ENCODE measurements at places on chromosomes 4 and X. TPM values are rescaled to one million over a fixed set of nuclear protein-coding genes. Genes with fewer than 3 reads are reported as not detected.

- no peak for DNase-seq
Observed at GRCh38 chr4:6710282-6710681, 617 bp upstream of the MRFAP1L1 start.

DNA sequence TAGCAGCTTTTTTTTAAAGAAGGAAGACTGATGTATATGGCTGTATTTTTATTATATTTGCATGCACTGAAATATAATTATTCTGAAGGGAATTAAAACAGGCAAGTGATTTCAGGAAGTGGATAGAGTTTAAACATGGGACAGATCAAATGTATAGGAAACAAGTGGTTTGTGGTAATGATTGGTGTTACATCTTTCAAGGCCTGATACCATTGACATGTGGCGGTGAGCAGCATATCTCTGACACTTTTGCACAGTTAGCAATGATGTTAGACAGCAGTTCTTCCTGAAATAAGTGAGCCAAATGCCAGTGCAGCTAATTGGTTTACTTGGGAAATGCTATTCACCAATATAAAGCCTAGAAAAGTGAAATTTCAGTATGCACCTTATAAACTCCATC, 272.1 kb downstream of the RPA4 start:
- DNase-seq = no peak

Gene CT45A8
- total RNA-seq = not detected

DNA sequence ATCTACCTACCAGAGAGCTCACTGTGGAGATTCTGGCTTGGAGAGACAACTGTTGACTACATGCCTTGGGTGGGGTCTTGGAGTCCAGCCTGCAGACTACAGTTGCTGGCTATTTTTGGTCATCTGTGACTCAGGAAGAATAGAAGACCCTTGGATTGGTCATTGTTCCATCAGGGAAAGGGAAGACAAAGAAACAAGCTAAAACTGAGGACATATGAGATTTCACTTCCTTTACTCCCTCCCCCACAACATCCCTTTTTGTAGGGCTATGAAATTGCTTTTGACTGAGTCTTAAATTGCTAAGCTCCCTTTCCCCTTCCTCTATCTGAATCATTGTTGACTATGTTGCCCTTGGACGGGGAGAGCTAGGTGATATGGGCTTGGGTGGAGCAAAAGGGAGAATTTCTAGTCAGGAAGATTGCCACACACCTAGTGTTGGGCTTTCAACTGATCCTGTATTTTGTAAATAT, 11.7 kb downstream of the MSN start:
- DNase-seq = no peak

Gene ERVMER34-1
- not detected for total RNA-seq

DNA sequence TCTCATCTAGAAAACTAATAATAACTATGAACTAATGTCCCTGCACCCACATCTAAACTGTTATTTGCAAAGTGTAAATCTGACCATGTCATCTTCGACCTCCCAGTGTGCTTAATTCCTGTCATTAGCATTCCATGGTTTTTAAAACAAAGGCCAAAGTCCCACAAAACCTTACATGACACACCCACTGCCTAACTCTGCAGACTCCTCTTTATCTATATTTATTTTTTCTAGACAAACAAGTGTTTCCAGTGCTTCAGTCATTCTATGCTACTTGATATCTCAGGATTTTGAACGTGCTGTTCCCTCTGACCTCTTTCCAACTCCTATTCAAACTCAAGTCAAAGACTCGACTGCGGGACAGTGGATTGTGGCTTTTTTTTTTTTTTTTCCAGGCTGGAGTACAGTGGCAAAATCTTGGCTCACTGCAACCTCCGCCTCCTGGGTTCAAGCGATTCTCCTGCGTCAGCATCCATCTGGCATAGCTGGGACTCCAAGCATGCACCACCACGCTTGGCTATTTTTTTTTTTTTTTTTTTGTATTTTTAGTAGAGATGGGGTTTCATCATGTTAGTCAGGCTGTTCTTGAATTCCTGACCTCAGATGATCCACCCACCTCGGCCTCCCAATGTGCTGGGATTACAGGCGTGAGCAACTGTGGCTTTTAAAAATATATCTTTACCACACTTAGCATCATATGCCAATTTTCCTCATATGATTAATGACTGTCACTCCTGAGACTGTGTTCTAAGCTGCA, 1511.0 kb downstream of the ARAP2 start:
- DNase-seq = no peak

Gene CRLF2
- not detected for total RNA-seq

- no peak for DNase-seq
Observed at GRCh38 chr4:29336861-29337260, 1383.3 kb upstream of the PCDH7 start.

- DNase-seq = no peak
Observed at GRCh38 chr4:136156947-136157346, 1375.3 kb downstream of the PCDH18 start.

DNA sequence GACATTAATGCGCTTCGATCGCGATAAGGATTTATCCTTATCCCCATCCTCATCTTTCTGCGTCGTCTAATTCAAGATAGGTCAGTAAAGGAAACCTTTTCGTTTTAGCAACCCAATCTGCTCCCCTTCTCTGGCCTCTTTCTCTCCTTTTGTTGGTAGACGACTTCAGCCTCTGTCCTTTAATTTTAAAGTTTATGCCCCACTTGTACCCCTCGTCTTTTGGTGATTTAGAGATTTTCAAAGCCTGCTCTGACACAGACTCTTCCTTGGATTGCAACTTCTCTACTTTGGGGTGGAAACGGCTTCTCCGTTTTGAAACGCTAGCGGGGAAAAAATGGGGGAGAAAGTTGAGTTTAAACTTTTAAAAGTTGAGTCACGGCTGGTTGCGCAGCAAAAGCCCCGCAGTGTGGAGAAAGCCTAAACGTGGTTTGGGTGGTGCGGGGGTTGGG, 528 bp upstream of the FGF2 start:
- no peak for DNase-seq

Gene ALB
- total RNA-seq = 99,767 TPM

GRCh38 chr4:125507141-125507540, 192.4 kb downstream of the FAT4 start:
- no peak for DNase-seq

Gene STARD8
- 10.6 TPM for total RNA-seq

DNA sequence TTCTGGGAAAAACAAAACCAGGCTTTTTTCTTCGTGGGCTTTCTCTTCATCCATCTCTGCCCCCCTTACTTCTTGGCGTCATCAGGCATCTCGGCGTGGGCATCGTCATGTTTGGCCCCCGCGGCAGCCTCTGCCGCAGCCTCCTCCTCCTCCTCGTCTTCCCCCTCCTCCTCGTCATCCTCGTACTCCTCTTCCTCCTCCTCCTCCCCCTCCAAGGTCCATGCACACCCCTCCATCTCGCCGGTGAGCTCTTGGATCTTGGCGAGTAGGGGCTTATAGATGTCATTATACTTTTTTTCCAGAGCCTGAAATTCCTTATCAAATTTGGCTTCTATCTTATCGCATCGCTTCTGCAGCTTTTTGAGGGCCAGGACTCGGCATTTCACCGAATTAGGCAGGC, 488 bp downstream of the NAP1L5 start:
- no peak for DNase-seq

DNA sequence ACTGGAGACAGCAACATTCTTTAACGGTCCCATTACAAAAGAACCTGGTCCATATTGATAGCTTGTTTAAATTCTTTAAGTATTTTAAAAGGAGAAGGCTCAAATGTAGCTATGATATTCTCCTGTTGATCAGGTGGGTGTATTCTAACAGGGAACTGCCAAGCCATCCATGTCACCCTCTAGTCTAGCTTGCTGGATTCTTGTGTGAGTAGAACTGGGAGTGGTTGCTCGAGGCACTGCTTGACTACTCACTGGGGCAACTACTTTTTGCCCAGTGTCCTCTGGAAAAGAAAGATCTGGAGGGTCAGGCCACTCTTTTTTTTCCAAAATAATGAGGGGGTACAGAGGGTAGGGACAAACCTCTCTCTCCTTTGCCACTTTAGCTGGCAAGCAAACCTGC, 155.1 kb downstream of the ZNF518B start:
- no peak for DNase-seq

Gene GAGE2A
- total RNA-seq = 0.58 TPM

DNA sequence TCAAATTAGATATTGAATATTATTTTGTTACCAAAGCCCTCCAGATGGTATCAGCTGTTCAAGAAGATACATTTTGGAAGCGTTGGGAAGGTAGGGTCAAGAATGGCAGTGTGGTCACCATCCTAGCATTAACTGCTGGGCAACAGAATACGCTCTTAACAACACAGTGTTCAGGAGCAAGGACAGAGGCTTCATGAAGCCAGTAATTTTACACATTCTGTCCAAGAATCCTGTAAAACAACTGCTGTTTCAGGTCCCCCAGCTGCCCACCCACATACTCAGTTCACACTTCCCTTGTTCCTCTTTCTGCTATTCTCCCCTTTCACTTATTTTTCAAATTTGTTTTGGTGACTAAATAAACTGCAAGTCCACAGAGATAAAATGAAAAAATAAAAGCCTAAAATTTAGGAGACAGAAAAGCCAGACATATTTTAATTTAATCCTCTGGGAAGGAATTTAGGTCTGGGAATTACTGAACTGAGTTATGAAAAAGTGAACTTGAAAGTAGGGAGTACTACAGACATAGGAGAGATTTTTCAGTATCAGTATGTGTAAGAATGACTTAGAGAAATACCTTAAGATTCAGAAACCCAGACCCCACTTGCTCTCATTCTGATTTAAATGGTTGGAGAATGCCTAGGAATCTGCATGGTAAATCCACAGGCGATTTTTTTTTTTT, 406.7 kb downstream of the MAPK10 start:
- DNase-seq = no peak

DNA sequence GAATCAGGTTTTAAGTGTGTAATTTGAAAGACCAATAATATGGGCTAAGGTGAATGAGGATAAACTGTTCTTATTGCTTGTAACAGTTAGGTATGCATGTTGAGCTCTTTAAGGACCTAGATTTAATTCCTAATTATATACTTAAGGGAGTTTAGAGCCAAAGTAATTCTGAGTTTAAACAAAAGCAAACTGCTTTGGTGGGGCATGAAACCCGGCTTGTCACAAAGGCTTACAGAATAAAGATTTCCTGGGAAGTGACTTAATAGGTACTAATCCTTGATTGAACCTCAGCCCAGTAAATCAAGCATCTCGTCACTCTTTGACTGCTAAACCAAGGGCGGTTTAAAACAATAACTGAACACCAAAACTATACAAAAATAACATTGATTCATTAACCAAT, 1324.2 kb downstream of the RPA4 start:
- DNase-seq = no peak

DNA sequence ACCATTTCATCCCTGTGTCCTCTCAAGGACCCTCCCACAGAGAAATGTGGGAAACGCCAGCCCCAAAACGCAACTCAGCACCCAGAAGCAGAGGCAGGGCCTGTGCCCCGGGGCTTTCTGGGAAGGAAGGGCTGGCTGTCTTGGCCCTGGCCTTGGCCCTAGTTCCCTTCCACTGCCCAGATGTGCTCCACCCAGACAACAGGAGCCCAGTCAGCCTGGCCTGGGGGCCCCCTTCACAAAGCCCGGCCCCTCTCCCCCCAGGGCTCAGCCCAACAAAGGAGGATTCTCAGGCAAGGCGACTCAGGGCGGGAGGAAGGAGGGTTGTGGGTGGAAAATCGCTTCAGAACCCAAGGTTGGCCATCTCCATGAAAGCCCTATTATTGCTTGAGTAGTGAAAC, 82.5 kb downstream of the PJA1 start:
- DNase-seq = no peak

DNA sequence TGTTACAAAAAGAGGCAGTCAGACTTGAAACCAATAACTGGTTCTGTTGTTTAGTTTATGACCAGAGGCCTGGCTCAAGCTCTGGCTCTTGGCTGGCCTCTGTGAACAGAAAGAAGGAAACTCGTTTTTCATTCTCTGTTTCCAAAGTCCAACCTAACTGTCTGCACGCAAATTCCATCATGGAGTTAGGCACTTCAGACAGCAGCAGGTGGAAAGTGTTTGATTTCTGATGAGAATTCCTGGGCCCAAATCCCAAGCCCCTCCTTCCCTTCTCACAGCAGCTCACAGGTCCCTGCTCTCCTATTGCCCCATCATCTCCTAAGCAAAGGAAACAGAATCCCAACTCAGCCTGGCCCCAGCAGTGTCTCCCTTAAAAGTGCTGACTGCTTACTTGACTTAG, 42.8 kb upstream of the FGF16 start:
- DNase-seq = no peak

GRCh38 chr4:53127365-53127764, 238.5 kb downstream of the SCFD2 start:
- DNase-seq = no peak

DNA sequence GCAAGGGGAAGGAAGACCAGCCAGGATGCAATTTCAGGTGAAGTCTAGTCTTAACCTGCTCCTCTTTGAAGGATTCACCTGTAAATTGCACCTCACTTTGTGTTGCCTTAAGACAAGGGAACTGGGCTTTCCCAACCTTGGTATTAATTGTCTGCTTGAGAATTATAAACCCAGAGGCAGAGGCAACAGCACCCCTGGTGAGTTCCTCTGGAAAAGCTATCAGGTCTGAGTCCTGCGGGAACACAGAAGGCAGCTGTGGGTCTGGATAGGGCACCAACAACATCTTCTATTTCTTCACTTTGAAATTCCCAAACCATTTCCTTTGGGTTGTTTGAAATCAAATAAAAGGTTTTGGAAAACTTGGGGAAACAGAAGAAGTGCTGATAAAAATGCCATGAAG, 109.2 kb upstream of the NPY2R start:
- DNase-seq = no peak

Gene RAI2
- 2.1 TPM for total RNA-seq

- DNase-seq = no peak
Observed at GRCh38 chrX:70461026-70461425, 16.4 kb downstream of the DLG3 start.

Gene PLAC1
- not detected for total RNA-seq

DNA sequence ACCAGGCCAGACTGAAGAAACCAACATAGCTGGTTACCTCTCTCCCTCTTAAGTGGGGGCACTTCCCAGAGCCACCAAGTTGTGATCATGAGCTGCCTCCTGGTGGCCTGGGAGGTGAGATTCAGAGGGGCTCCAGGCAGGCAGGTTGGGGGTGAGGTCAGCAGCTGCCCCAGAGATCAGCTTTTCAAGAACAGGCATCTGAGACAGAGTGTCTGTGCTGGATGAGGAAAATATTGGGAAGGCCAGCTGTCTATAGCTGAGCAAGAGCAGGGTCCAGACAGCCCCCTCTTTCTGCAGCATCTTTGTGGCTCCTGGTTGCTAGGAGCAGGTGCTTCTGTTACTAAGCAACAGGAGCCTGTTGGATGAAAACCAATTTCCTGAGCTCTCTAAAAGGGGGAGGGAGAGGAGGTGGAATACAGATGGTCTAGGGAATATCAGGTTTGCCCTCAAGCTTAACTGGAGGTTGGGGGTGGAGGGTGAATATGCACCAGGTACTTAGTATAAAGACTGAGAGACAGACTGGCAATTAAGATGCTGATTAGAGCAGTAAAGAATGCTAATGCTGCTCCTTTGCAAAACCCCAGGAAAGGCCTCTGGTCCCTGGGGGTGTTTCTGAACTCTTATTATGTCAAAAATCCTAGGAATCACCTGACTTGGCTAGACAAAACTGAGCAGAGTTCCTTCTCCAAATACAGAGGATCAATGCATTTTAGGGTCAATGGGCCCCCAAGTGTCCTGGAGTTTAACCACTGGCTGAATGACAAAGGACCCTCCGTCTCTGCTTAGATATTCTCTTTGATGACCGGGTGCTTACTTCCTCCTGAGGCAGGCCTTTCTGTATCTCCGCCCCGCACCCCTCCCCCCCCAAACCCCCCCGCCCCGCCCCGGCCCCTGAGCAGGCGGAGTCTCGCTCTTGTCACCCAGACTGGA, 21.4 kb downstream of the ZCCHC13 start:
- no peak for DNase-seq

GRCh38 chrX:57044245-57044644, 48.9 kb upstream of the SPIN3 start:
- no peak for DNase-seq

All from left lobe of liver (tissue), 2 donors.